ENCODE measurements at places on chromosomes 7 and 10.

DNA sequence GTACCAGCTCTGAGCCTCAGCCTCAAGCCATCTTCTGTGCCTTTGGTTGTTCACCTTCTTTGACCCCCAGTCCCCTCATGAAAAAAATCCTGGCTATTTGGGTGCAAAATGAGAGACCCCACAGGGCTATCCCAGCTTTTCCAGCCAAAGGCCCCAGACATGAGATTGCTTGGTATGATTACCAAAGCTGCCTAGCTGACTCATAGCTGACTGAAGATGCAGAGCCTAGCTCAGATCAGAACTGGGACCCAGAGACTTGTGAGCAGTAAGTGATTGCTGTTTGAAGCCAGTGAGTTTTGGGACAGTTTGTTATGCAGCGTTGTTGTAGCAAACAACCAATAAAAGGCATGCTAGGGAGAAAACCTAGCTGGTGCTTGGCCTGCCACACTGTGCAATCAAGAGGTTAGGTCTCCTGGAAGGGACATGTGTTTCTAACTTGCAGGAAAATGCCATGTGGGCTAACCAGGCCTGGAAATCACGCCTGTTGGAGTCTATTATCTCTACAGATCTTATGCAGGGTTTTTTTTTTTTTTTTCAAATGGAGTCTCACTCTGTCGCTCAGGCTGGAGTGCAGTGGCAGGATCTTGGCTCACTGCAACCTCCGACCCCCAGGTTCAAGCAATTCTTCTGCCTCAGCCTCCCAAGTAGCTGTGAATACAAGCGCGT lies 48.0 kb upstream of the DAGLB start:
- no peak for DNase-seq

- no peak for DNase-seq
Measured at GRCh38 chr7:134302120-134302519, 14.6 kb downstream of the SLC35B4 start.

- no peak for DNase-seq
Measured at GRCh38 chr7:12244129-12244528, 33.0 kb downstream of the TMEM106B start.

GRCh38 chr7:96330193-96330592 lies 8.3 kb upstream of the SLC25A13 start:
- DNase-seq, result no peak

- no peak for DNase-seq
Measured at GRCh38 chr10:79273604-79274003, 73.7 kb upstream of the PPIF start.

DNA sequence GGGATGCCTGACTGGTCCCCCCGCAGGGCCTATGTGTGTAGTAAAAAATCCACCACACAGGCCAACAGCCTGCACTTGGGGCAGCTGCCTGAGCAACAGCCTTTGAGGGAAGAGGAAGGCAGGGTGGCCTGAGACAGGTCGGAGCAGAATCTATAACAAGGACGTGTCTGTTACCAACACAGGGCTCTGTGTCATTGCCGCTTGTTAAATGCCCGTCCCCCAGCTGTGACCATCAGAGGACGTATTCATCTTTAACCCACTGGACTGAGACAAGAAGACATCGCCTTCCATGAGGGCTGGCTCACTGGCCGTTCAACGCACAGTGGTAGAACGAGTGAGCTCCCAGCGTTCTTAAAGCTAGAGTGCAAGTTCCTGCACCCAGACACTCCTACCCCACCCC lies 7.8 kb downstream of the PDIA4 start:
- no peak for DNase-seq

- DNase-seq, result no peak
Measured at GRCh38 chr7:45524445-45524844, 49.7 kb upstream of the ADCY1 start.

DNA sequence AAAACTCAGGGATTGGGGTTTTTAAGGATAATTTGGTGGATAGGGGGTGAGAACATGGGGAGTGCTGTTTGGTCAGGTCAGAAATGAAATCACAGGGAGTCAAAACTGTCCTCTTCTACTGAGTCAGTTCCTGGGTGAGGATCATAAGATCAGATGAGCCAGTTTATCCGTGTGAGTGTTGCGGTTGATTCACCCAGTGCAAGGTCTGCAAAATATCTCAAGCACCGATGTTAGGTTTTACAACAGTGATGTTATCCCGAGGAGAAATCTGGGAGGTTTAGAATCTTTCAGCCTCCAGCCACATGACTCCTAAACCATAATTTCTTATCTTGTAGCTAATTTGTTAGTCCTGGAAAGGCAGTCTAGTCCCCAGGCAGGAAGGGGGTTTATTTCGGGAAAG lies 31.7 kb upstream of the AGR2 start:
- DNase-seq, result no peak

GRCh38 chr7:37756797-37757551 lies 73.4 kb downstream of the GPR141 start:
- no peak for DNase-seq

GRCh38 chr10:33113466-33113865 lies 155.4 kb upstream of the ITGB1 start:
- DNase-seq, result no peak

DNA sequence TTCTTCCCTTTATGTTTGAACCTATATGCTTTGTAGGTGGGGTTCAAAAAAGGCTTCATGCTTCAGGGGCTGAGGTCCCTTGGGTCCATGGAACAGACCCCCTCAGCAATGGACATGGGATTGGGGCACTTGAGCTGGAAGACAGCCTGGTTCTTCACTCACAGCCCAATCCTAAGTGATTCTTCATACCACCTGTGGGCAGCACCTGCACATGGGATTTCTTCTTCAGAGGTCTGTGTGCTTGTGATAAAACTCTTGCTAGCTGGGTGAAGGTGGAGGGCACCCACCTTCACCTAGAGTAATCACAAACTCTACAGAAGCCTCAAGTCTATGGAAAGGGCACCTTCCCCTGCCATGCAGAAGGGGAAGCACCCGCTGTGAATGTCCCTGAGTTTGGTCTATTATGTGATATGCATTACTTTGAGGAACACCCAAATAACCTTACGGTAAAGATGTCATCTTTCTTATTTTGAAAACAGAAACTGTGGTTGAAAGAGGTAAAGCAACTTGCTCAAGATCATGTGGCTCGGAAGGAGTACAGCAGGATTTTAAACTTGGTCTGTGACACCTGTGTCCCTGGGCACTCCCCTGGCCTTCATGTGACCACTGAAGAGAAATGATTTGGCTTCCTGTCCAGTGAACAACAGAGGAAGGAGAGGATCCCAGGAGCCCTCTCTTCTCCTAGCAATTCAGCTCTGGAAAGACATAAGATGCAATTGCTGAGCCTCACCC lies 469.5 kb upstream of the ZMIZ1 start:
- no peak for DNase-seq

DNA sequence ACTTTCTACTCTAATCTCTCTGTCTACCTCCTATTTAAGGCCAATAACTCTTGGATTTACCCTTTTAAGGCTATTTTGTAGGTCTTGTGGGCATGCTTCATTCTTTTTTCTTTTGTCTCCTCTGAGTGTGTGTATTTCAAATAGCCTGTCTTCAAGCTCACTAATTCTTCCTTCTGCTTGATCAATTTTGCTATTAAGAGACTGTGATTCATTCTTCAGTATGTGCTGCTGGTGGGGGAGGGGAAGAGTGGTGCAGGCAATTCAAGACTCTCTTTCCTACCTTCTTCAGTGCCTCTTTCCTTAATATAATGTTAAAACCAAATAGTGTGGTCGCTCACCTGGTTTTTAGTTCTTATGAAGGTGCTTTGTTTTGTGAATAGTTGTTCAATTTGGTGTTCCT lies 20.0 kb downstream of the ABCB1 start:
- DNase-seq, result no peak

DNA sequence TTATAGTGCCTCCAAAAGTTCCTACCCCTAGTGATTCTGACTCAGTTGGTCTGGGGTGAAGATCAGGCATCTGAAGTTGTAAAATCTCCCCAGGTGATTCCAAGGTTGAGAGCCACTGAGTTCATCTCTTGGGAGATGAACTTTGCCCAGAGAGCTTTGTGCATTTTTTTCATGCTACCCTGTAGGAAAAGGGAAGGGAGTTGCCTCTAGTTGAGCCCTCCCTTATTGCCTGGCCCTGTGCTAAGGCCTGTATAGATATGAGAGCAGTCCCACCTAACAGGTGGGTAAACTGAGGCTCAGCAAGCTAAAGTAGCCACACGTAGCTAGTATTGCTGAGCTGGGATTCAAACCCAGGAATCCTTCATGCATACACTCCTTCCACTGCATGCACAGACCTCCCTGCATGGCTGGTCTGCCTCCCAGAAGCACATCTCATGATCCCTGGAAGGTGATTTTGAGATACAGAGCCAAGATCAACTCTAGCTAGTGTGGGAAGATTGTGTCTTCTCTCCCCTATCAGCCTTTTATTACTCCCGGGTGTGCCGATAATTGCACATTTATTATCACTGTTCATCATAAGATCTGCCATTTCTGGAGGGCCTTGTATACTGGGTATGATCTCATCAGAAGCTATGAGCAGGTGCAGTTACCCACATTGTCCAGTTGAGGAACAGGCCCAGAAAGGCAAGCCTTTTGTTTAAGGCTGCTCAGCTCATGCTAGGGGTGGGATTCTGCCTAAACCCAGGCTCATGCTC lies 47.0 kb downstream of the TBATA start:
- no peak for DNase-seq

DNA sequence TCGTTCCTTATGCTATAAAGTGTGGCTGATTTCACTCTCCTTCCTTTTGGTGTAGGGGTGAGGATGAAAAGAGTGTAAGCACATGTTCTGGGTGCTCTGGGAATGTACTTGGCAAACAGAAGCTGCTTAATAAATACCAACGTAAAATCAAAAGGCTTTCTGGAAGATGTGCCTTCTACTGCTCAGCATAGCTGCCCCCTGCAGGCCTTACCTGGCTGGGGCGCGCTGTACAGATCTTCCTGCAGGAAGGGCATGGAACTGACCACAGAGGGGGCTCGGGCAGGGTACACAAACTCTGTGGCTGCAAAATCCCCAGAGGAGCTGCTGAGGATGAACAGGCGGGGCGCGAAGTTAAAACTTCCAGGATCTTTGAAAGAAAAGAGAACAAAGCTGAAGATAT lies 169.4 kb downstream of the SVIL start:
- DNase-seq, result no peak

DNA sequence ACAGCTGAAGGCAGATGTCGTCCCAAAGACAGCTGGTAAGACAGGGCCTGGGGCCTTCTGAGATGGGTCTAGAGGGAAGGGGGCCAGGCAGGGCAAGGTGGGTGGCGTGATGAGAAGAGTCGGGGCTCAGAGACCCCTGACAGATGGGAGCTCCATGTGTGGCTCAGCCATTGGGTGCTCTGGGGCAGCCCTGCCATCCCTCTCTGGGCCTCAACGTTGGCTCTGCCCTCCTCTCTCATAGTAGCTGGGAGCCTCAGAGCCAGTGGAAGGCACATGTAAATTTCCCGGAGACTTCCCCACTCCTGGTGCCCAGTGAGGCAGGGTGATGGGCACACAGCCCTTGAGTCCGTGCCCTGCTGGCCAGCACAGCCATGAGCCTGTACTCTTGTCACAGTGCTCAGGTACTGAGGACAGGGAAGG lies 1.8 kb downstream of the PPIF start:
- peak; percentile 8 for DNase-seq
